ENCODE measurements at places on chromosomes 11 and 22. TPM values are rescaled to one million over a fixed set of nuclear protein-coding genes. Genes with fewer than 3 reads are reported as not detected.

DNA sequence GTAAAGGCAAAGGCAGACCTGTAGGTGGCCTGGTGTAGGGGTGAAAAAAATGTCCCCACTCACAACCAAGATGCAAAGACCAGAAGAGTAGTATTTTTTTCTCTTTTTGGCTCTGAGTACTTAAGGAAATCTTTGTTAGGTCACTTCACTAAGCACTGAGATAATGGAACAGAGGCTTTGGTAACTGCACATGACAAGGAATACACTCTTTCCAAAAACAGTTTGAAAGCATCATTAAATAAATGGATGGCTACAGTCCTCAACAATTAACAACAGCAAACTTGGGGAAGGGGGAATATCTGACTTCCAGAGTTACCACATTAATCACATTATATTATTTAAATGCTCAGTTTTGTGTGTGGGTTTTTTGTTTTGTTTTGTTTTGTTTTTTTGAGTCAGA is 26.9 kb upstream of the PGM2L1 start:
- no peak for DNase-seq

The MS4A4A gene
- total RNA-seq, result 30.1 TPM

DNA sequence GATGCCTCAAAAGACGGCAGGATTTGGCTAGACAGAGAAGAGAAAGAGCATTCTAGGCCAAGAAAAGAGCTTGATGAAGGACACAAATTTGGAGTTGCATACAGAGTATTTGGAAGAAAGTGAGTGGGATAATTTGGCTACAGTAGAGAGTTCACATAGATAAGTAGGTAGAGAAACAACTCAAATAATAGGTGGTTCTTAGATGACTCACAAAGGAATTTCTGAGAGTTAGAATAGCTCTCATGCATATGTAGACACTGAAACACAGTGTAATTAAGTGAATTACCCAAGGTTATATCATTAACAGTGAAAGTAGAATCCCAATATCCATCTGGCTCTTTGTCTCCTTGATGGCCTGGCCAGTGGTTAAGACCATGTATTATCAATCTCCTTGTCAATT is 228.6 kb upstream of the DDI1 start:
- DNase-seq, result no peak

The GAL3ST3 gene
- total RNA-seq, result 1.2 TPM

- peak; percentile 81 for DNase-seq
Measured at GRCh38 chr22:49964136-49965090, 3.8 kb downstream of the PIM3 start.

GRCh38 chr11:43555186-43555585 is 125.4 kb upstream of the HSD17B12 start:
- DNase-seq, result no peak

GRCh38 chr11:103676413-103676812 is 360.0 kb upstream of the DDI1 start:
- DNase-seq, result no peak

Measured in posterior vena cava (tissue), 2 donors.